A172 (cell line): ENCODE measurements at places on chromosomes 16 and 17. TPM values are rescaled to one million over a fixed set of nuclear protein-coding genes. Genes with fewer than 3 reads are reported as not detected.
A peak's percentile ranks its signal among the peaks of the same experiment; 100 is the strongest.

JPH3 gene
- total RNA-seq = 9.1 and 12.0 TPM in 2 replicates

COX6A2 gene
- total RNA-seq = not detected in 2 replicates

BCAS3 gene
- total RNA-seq = 31.0 and 91.2 TPM in 2 replicates

UBE2Z gene
- 112 and 118 TPM in 2 replicates for total RNA-seq

TMEM235 gene
- total RNA-seq = not detected in 2 replicates

SETD1A gene
- 3.5 and 3.8 TPM in 2 replicates for total RNA-seq

MYL4 gene
- total RNA-seq = not detected in 2 replicates

COIL gene
- 28.0 and 28.8 TPM in 2 replicates for total RNA-seq

TMEM92 gene
- 5.2 and 6.6 TPM in 2 replicates for total RNA-seq

- DNase-seq = no peak
These were observed 3.4 kb upstream of the LLGL2 start for GRCh38 chr17:75521951-75522727.

GRCh38 chr17:2412561-2413021, 11.7 kb upstream of the MNT start:
- DNase-seq = peak; percentile 57

DNA sequence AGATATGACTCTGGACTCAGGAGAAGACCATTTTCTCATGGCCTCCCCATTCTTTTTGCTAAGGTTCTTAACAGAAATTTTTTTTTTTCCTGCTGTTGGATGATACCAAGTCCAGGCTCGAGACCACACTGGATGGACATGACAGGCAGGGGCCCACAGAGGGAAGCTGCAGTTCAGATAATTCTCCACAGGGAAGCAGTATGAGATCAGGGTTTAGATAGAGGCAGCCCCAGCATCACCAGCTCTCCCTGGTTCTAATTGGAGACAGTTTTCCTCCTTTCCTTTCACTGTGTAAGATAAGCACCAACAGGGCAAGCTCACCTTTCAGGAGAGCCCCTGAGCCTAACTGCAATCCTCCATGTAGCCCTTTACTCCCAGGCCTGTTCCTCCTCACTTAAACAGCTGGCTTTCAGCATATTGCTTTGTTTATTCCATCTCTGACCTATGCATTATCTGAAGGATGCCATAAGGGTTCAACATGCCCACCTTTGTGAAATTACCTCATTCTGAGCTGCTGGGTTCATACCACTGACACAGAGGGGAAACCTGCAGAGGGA, 108.1 kb downstream of the SNX11 start:
- peak; percentile 78 for DNase-seq

DNA sequence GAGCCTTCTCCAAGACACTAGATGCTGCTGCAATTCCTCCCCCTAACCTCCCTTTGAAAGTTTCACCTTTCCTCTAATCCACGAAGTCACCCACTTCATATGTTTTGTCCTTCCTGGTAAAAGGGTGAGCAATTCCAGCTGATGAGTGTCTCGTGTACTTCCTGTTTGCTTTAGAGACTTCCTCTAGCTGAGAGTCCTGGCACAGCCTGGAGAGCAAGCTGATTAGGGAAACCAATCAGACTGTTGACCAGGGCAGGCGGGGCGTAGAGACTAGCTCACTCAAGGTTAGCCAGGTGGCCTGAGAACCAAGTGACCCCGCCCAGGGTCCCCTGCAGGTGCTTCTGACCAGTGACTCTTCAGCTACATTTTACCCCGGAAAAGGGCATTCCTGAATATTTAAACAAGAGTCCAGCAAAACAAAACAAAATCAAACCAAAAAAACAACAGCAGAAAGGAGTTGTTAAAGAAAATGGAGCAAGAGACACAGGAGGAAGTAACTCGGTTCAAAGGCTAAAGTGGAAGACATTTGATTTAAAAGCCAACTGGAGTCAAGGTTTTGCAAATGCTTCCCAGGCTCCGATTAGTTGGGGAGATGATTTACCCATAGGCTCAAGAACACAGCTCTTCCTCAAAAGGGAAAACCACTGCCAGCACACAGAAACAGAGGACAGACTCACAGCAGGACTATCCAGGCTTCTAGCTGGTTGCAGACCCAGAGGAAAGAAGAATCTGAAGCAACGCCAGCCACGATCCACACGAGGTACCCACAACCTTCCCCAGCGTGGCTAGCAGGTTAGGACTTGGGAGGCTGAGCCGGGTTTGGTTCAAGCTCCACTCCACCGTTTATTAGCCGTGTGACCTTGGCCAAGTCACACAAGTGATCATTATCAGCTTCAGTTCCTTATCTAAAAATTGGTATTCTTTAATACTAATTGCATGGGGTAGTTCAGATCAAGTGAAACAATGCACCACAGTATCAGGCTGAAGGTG, 13.4 kb downstream of the HSPB9 start:
- DNase-seq = peak; percentile 90

- DNase-seq = no peak
These were observed 4.3 kb downstream of the MT1H start for GRCh38 chr16:56673921-56674320.

- DNase-seq = no peak
These were observed 10.3 kb downstream of the STARD3 start for GRCh38 chr17:39647256-39647655.

DNA sequence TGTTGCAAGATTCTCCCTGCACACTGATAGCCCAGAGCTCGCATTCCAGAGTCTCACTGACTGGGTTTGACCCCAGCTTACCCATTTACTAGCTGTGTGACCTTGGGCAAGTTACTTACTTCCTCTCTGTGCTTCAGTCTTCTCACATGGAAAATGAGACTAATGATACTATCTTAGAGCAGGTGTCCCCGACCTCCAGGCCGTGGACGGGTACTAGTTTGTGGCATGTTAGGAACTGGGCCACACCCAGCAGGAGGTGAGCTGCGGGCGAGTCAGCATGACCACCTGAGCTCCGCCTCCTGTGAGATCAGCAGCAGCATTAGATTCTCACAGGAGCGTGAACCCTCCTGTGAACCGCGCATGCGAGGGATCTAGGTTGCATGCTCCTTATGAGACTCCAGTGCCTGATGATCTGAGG, 15.8 kb downstream of the ANKFY1 start:
- DNase-seq = peak; percentile 10

DNA sequence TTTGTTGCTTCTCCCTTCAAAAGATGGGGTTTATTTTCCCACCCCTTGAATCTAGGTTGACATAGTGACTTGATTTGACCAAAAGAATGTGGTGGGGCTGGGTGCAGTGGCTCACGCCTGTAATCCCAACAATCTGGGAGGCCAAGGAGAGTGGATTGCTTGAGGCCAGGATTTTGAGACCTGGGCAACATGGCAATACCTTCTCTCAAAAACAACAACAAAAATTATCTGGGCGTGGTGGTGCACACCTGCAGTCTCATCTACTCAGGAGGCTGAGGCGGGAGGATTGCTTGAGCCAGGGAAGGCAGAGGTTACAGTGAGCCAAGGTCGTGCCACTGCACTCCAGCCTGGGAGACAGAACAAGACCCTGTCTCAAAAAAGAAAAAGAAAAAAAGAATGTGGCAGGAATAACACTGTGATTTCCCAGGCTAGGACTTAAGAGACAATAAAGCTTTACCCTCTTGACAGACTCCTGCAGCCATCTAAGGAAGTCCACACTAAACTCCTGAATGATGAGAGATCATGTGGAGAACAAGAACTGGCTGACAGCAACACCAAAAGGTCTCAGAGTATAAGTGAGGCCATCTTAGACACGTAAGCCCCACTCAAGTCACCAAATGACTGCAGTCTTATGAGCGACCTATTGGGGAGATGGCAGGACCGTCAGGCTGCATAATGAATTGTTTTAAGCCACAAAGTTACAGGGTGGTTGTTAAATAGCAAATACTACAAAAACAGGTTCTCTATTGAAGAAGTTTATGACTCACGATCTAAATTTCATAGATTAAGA, 37.0 kb downstream of the FBXL20 start:
- DNase-seq = no peak

- no peak for DNase-seq
These were observed 81.8 kb upstream of the KIFC3 start for GRCh38 chr16:57883953-57884654.

DNA sequence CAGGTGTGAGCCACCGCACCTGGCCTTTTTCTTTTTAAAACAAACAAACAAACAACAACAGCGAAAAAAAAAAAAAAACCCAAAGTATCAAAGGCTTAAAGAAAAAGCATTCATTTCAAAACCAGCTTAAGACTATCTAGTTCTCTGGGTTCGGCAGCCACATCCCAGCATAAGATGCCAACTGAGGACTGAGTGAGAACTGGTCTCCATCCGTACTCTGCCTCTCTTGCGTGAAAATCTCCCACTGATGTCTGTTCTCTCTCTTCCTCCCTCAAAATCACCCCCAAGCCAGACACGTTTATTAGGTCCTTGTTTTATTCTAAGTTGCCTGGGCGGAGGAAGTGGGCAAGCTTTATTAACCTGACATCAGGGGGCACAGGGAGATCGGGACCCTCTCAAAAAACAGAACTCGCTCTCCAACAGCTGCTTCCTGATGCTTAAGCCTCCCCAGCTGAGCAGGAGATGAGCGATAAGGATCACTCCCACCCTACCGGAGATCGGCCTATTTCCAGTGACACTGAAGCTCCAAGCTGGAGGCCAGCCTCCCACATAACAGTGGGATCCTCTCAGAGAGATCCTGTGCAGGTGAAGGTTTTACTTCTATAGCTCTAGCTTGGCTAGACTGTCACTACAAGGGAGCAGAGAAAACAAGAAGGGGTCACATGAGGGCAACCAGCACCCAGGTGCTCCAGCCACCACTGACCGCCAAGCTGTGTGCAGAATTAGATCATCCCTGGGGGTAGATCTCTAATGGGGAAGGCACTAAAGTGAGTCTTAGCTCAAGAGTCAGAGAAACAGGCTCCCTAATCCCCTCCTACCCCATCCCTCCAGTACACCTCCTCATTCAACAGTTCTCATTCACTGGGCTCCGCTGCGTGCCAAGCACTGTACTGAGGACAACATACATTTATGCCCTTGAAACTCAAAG, 13.6 kb downstream of the CDC42EP4 start:
- no peak for DNase-seq

- DNase-seq = no peak
These were observed 69.3 kb downstream of the WWP2 start for GRCh38 chr16:69831212-69832123.

DNA sequence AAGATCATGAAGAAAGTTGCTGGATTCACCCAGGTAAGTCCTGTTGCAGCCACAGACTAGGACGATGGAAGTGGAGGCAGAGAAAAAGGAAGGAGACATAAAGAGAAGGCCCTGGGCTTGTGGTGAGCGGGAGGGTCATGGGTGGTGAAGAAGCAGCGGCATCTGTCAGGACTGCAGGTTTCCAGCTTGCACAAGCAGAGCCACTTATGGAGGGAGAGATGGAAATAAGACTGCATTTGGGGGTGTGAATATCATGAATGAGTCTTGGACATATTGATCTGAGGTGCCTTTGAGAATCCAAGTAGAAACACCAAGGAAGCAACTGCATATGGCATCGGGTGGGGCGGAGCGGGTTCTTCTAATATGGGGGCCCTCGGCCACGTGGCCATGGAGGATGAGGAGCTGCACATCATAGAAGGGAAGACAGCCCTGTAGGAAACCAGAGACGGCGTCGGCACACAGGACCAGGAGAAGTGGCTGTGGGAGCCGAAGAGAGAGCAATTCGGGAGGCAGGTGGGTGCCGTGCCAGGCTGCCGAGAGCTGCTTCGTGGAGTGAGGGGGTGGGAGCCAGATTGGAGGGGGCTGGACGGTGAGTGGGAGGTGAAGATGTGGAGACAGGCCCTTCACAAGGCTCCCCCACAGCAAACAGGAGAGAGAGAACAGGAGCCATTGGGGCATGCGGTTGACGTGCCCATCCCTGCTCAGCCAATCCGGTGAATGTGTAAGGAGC, 243.5 kb downstream of the GSG1L start:
- DNase-seq = no peak

- DNase-seq = no peak
These were observed 3.3 kb downstream of the TPSD1 start for GRCh38 chr16:1258906-1259759.

GRCh38 chr17:66782851-66783250, 52.1 kb upstream of the CACNG5 start:
- DNase-seq = no peak

- no peak for DNase-seq
These were observed 169.3 kb upstream of the AXIN2 start for GRCh38 chr17:65730711-65731169.

DNA sequence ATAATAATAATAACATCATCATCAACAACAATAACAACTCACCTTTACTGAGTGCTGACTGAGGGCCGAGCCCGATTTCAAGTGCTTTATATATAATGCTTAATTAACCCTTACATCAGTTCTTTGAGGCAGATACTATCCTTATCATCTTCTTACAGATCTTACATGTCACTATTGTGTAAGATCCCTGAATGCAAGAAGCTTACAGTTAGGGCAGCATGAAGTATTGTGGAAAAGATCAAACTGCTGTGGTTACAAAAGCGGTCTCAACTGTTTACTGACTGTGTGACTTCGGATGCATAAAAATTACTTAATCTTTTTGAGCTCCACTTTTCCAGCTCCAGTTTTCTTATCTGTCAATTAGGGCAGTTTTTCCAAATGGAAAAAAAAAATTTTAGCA, 3.3 kb downstream of the VAT1 start:
- no peak for DNase-seq
